CD4-positive, alpha-beta T cell treated with Interleukin-6 at 100 ng/mL for 8 hours (primary cell): ENCODE measurements at places on chromosomes 13 and 19.

GRCh38 chr19:31539386-31539785, 190.2 kb upstream of the TSHZ3 start:
- no peak for DNase-seq

GRCh38 chr13:24672141-24673132, 7.8 kb upstream of the ATP12A start:
- no peak for DNase-seq

- no peak for DNase-seq
These were observed 118.9 kb upstream of the KL start for GRCh38 chr13:32897296-32897695.

- no peak for DNase-seq
These were observed 4.4 kb downstream of the KXD1 start for GRCh38 chr19:18562086-18562485.

DNA sequence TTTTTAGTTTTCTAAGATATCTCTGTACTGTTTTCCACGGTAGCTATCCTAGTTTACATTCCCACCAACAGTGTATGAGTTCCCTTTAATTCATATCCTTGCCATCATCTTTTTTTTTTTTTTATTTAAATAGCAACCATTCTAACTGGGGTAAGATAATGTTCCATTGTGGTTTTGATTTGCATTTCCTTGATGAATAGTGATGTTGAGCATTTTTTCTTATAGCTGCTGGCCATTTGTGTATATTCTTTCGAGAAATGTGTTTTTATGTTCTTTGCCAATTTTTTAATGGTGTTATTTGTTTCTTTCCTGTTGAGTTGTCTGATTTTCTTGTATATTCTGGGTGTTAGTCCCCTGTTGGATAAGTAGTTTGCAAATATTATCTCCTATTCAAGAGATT, 454.8 kb downstream of the DACH1 start:
- DNase-seq: no peak

DNA sequence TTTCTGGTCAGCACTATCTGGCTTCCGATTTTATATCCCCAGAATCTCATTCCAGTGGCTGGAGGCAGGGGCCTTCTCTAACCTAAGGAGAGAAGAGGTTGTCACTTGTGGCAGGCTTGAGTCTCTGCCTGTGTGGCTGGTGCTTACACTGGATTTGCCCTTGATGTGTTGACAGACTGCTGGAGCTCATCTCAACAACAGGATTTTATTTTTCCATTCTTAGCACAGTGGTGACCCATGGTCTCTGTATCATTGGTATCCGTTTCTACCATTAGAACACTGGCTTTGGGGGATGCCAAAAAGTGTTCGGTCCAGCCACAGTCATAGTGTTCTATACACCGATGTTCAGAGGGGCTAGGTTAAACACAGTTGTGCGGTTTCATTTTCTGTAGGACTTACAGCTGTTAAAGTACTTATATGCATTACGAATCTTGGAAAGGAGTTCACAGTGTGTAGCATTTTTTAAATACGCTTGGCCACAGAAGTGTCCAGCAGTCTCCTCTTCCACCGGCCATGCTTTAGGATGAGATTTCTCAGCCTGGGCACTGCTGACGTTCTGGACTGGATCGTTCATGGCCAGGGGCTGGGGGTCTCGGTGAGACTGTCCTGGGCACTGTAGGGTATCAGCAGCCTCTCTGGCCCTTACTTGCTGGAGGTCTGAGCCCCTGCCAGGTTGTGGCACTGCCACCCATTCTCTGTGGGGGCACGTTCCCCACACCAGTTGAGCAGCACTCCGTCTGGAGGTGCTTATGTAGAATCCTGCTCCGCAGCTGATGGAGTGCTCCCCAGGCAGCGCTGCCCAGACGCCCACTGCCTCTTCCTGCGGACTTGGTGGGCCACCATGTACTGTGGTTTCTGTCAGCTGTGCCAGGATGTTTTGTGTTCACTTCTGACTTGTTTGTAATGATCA, 41.4 kb upstream of the TEX29 start:
- DNase-seq: no peak

- no peak for DNase-seq
These were observed 29.5 kb upstream of the NFIC start for GRCh38 chr19:3336680-3337523.

DNA sequence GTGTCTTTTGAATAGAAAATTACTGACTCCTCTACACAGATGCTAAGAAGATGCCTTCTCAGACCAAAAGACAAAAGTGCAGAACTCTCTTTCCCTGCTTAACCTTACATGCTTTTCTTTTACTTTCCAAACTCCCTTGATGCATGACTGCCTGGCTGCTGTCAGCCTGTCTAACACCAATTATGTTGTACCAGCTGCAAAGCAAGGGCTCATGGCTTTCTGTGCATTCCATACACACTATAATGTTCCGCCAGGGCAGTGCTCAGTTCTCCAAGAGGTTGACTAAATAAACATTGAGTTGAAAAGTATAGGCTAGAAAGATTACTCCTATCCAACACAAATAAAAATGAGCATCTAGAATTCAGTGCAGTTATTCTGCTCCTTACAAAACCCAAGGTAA, 330.4 kb upstream of the NBEA start:
- DNase-seq: no peak

GRCh38 chr19:1285737-1286360, at the start of gene EFNA2:
TSS of gene EFNA2 (plus strand) at chr19:1285873. CDS start at chr19:1286169, 296 bp downstream.
- DNase-seq: no peak

GRCh38 chr19:12669270-12670158, 2.9 kb downstream of the WDR83 start:
- peak; percentile 66 for DNase-seq

DNA sequence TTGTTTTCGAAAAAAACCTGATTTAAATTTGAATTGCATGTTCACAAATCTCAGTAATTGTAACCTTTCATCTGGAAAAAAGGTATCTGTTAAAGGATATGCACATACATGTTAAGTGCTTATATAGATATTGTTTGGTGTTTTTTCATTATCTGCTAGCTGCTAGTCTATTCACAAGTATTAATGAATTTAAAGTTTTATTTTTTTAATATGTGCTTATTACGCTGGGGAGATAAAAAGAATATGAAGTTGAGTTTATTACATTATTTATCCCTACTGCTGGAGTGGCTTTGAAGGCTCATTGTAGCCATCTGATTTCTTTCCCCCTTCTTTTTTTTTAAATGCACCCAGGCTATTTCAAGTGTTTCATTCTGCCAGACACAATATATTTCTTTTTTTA, 3.9 kb upstream of the MAB21L1 start:
- DNase-seq: no peak

DNA sequence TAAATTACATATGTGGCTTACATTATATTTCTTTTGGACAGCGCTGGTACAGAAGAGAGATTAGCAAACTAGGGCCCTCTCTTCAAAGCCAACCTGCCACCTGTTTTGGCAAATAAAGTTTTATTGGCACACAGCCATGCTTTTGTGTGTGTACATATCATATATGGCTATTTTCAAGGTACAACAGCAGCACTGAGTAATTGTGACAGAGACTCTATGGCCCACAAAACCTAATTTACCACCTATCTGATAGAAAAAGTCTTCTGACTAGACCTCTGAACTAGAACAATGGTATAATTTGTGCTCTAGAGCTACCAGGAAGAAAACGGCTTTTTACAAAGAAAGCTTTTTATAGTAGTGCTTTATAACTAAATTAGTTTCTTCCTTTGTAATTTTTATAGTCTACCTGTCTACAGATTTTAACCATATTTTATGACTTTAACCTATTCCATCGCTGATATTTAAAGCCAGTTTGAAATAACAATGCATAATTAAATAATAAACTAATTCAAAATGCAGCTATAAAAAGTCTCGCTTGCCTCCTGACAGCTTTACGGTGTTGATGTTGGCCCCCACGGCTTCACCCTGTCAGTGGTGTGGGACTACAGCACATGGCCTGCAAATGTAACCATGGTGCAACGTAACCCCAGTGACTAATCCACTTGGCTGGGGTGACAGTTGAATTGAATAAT, 17.7 kb upstream of the DPY19L3 start:
- no peak for DNase-seq

DNA sequence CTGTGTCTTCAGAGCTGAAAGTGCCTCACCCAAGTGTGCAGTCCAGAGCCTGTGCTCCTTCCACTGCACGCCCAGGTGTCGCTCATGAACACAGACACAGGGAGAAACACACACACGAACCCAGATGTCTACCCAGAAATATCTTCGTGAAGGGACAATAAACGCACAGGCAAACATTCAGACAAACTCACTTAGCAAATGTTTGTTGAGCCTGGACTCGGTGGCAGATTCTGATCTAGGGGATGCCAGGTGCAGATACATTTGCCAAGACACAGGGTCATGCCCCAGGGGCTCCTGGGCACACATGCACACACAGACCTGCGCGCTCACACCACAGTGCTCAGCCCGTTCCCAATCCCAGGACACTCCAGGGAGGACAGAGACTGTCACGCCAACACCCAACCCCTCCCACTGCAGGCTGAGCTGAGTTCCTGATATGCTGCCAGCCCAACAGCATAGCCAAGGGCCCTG, 31.9 kb downstream of the SCGB2B2 start:
- DNase-seq: no peak

DNA sequence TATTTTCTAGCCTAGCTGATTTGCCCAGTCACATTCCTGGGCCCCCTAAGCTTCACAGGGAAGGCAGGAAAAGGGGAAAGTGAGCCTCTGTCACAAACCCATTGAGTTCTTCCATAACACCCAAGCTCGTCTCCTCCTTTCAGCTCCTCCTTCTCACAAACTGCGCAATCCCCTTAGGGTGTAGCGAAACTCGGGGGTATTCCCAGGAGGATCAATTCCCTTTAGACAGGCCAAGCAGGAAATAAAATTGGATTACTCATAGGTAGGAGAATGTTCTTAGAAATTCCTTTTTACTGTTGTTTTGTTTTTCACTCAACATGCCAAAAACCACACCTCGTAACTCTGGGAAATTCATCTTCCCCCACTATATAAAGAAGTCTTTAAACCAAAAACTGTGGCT, 139.3 kb downstream of the IRS2 start:
- no peak for DNase-seq

DNA sequence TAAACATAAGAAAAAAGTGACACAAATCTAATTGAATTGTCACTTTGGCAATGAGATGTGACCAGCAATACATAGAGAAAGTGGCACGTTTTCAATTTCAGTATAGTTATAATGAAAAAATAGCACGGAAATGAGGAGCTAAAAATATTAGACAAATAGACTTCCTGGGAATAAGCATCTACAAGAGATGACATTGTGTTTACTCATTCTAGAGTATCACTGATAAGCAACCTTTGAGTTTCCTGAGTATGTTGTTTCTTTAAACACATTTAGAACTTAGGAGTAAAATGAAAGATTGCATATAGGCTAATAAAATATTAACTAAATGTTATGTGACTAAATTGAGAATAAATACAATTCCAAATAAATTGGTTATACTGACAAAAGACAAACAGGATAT, 207.1 kb upstream of the SLITRK6 start:
- no peak for DNase-seq
